Activated CD4-positive, alpha-beta T cell treated with anti-CD3 and anti-CD28 coated beads, Interleukin-2, Interleukin-6, amounts not matched to agents 100 ng/mL and 50 ng/mL, durations not matched to agents 16 hours and 8 hours (primary cell): ENCODE measurements at places on chromosomes 1 and 21.

DNA sequence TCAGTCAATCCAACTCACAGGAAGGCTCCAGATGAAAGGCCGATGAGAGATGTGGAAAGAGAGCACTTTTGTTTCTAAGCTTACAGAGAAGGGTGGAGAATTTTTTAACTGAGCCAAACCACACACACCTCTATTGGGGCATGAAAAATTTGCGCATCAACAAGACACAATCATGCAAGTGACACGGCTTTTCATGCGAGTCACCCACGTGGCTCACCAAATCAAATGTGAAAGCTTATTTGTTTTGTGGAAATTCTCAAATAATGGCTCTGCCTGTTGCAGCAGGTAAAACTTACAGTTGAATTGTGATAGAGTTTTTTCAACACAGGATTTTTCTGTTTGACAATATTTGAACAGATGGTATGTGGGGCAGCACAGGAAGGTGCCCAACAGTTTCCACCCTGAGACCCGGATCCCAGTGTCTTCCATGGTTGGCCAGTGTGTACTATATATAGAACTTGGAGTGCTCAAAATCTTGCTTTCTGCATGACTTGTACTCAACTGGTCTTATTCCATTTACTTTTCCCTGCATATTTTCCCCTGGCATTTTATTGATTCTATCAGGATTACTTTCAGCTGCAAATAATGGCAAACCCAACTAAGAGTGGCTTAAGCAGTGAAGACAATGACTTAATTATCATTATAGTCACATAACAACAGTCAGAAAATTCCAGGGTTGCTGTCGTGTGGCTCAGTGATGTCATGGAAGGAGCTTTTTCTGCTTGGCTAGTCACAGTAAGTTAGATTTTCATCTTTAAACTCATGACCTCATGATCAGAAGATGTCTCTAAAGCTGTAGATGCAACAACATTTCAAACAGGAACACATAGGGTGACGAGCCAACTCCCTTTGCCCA, 90.6 kb upstream of the SIM2 start:
- no peak for DNase-seq

GRCh38 chr1:199042193-199042592, 403.4 kb downstream of the PTPRC start:
- peak; percentile 29 for DNase-seq

- peak; percentile 73 for DNase-seq
Measured at GRCh38 chr21:27700974-27701614, 734.2 kb upstream of the ADAMTS5 start.

DNA sequence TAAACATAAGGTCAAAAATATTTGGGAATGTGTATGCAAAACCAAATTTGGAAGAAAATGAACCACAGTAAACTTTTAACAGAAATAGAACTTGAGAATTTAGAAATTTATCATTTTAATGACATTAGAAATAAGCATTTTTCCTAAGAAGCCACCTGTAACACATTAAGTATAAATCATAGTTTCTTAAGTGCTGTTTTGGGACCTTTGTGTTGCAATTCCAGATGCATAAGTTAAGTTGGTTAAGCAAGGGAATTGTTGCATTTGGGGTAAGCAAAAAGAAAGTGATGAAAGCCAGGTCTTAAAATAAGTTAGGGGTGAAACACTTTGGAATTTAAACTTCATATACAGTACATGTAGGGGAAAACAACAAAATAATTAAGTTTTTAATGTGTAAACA, 49.8 kb downstream of the CDKN2C start:
- no peak for DNase-seq

GRCh38 chr1:64532646-64533045, 62.7 kb downstream of the CACHD1 start:
- DNase-seq: no peak

DNA sequence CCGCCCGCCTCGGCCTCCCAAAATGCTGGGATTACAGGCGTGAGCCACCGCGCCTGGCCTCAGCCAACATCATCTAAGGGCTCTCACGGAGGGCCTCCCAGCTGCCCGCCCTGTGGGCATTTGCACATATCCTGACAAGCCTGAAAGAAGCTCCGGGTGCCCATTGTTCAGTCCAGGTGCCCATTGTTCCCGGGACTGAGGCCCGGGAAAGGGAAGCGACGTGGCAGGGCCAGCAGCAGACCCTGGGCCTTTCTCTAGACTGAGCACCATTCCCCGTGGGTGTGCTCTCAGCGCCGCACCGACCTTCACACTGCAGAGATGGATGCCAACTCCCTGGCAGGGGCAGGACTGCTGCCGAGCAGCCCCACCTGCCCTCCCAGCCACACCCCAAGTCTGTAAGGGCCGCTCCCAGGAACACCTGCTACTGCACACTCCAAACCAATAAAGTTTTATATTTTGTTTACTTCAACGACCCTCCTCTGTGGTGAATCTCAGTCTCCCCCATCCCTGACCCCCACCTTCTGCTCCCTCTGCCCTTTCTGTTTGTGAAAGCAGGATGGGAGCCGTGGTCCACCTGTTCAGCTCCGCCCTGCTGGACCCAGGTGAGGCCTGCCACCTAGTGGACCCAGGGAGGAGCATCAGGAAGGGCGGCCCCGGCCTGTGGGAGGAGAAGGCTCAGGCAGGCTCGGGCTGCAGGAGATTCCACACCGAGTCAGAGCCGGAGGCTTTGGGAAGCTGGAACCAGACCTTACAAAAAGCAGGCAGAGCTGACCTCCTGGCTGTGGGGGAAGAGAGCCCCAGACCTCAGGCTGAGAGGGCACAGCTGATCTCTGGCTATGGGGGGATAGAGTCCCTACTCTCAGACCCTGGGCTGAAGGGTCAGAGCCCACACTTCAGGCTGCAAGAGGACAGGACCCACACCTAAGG, 1.1 kb upstream of the TMEM82 start:
- DNase-seq: peak; percentile 77

DNA sequence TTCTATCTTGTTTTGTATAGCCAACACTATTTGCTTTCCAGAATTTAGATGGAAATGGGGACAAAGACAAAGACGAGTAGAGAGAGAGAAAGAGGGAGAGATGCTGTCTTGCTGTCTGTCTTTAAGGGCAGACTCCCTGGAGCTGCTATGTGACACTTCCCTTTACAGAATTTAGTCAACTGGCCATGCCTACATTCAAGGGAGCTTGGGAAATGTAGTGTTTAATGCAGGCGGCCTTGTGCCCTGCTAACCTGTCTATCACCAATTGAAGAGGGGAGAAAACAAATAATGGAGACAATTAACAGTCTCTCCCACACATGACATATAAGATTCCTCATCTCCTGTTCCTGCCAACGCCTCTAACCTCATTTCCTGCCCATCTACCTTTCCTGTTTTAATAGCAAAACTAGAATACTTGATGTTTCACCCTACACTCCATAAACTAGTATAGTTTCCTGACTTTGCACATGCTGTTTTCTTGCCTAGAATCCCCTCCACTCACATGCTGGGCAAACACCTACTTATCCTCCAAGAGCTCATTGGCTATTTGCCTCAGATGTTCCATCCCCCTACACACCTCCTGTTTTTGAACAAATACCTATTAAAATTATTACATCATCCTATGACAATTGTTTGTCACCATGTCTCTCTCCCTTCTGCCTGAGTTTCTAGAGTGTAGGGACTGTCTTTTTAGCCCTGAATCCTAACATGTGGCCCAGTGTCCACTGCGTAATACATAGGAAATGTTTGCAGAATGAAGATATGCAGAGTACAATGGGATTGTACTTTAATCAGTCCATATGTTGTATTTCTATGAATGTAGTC, 117.2 kb downstream of the SLC25A24 start:
- DNase-seq: peak; percentile 10

GRCh38 chr1:241816008-241816407, 32.0 kb upstream of the EXO1 start:
- no peak for DNase-seq

DNA sequence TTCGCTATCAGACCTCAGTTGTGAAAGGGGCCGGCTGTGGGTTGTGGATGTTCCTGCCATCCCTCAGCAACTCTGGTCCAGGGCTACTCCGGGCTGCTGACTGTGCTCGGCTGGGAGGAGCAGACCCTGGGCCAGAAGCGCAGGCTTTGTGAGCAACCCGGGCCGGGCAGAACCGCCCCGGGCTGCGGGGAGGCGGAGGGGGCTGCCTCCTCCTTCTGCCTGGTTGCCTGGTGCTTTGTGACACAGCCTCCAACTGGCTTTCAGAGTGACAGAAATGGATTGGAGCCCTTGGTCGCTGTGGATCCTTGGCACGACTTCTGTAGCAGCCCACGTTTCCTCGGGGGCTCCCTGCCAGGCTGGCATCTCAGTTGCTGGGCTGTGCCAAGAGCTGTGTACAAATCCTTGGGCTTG, 10.0 kb downstream of the DRAXIN start:
- DNase-seq: no peak

DNA sequence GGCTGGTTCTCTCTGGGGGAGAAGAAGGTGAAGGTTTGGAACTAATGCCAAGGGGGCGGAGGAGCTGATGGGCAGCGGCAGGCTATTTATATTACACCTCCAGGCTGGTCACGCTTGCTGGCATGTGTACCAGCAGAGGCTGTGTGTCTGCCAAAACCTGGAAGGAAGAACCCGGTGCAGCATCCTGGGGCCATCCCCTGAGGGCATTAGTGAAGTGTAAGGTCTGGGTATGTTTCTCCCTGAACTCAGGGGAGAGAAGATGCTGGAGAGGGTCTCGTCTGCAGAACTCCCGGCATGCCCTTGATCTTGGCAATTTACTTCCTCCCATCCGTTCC, 5.3 kb downstream of the DISP3 start:
- no peak for DNase-seq

DNA sequence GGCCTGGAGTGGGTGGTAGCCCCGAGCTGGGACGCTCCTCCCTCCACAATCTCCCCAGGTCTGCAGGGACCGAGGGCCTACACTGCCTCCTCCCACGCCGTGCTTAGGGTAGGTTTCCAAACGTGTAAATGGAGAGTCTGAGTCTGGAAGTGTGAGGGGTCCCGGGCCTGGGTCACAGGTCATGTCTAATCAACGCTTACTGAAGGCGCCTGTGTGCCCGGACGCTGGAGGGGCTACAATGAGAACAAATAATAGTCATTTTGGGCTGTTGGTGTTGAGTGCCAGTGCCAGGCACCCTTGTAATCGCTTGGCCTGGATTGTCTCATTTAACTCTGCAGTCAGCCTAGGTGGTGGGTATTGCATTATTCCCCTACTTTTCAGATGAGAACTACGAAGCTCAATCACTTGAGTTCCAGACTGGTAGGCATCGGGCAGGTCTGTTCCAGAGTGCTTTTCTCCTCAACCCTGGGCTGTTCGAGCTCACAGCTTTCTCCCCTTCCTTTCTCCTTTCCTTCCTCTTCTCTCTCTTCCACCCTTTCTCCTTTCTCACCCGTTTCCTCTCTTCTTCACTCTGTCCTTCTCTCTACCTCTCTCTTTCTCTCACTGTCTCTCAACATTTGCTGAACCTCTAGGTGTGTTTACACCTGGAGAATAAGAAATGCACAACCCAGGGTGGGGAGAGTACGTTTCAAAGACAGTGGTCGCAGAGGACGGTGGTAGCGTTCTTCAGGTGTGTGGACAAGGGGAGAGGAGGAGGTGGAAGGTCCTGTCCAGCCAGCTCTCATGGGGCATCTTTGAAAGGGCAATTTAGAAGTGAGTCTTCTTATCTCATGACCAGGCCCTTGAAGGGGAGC, 883 bp downstream of the SLC66A1 start:
- peak; percentile 25 for DNase-seq

DNA sequence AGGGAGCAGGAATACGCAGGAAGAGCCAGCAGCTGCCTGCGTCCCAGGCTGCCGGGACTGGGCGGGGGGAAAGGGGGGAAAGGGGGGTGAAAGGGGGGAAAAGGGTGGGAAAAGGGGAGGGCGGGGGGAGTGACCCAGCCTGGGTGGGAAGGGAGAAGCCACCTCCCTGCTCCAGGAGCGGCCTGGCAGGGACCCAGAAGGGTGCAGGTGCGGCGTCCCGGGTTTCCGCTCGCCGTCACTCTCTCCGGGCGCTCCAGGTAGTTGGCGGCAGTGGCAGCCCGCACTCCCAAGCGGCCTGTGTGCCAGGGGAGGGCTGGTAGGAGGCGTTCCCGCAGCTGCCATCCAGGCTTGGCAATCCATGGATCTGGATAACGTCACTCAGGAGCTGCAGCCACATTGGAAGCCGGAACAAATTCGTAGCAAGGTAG, 141.0 kb upstream of the NGF start:
- DNase-seq: no peak

DNA sequence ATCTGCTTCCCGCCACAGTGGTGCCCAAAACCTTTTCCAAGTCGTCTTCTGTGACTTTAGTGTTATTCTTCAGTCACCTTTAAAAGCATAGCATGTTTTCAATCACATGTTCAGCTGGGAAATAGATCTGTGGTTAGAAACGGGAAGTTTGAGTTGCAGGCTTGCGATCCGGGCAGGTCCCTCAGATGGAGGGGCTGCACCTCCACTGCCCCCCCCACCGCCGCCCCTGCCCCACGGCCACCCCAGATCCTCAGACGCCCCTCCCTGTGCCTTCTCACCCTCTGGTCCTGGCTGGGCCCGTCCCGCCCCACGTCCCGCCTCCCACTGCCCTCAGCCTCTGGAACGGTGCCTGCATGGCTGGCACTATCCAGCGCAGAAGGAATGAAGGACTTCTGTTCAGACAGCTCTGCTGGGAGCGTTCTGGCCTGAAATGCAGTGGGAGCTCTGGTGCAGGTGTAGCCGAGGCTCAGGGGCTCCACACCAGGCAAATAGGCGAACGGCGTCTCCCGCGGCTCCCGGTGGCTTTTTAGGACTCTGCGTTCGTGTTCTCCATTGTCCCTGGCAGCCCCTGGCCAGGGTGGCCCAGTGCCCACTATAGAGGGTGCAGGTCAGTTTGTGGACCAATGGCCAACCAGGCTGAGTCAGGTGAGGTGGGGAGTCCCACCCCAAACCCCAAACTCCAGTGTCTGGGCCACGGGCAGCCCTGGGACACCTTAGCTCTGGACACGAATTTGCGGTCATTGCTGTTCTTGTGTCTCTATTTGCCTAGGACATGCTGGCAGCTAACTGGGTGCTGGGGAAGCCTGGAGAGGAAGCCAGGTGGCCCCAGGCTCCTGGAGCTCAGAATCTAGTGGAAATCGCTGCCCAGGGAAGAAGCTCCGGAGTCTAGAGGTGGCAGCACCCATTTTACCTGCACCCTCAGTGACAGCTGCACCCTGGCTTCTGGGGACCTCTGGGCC, 67.1 kb downstream of the FAAP20 start:
- no peak for DNase-seq

GRCh38 chr21:45435405-45435981, 30.5 kb downstream of the COL18A1 start:
- DNase-seq: no peak

DNA sequence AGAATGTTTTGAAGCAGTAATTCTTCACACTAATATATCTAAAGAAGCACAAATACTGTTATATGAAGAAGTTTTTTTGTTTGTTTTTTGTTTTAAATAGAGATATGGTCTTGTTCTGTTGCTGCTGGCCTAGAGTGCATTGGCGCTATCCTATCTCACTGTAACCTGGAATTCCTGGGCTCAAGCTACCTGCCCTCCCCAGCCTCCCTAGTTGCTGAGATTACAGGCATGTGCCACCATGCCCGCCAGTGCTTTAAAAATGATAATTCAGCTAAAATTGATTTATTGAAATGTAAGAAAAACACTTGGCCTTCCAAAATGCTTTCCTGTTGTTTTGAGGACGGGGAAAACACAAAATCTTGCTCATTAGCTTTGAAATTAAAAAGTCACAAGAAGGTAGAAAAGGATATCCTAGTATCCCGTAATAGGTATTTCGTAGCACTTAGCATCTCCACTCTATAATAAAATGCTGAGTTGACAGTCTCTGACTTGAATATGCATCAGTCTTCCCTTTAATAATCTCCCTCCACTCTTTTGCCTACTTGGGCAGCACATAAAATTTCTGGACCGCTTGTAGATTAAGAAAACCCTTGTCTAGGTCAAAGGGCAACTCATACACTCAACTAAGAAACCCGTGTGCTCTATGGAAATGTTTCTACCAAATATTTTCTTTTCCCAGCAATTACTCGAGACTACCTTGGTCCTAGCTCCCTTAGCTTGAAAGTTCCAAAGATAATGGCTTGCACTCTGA, 1.3 kb downstream of the SCYL3 start:
- no peak for DNase-seq
